ENCODE measurements at places on chromosomes 12 and 14.

- no peak for DNase-seq
These were observed 23.1 kb downstream of the ACVR1B start for GRCh38 chr12:51974646-51975045.

GRCh38 chr14:87873741-87874140, 119.2 kb downstream of the GALC start:
- no peak for DNase-seq

GRCh38 chr12:124525455-124525854, 42.0 kb downstream of the NCOR2 start:
- no peak for DNase-seq

DNA sequence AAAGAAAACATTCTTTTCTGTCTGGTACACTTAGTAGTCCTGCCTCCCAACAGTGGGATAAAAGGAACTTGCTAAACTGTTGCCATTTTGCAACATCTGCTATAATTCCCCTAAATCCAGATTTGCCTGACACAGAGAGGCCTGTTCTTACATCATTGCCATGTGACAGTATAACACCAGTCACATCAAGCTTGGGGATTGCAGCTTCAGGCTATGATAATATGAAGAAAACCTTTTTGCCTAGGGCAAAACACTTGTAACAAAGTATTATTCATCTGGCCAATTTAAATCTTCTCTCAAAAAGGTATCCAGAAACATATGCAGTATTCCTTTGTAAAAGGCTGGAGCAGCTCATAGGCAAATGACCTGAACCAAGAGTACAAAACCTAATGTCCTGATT, 80.9 kb upstream of the OTX2 start:
- no peak for DNase-seq

DNA sequence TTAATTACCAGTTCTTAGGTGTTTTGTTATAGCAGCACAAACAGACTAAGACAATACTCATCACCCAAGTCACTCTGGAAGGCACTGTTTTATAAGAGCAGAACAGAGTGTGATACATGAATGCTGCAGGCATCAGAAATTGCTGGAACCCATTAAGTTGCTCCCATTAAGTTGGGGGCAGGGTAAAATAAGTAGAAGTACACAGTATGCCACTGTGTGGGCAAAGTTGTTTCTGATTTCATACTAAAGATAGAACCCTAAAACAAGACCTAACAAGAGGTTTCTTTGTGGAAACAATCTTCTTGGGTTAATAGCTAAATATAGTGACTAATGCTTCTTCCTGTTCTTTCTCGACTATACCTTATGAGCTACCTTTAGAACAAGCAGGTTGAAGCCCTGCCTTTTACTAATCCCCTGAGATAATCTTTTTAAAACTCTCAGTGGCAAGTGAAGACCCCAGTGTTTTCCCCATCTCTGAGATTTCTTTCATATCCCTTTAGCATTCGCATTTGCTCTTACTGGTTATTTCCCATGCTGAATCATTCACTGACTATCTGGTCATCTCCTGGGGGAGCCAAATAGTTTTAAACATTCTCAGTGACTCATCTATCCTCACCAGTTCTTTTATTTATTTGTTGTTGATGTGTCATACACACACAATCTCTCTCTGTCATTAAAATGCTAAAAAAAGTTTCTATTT, 52.3 kb downstream of the SOCS2 start:
- no peak for DNase-seq

DNA sequence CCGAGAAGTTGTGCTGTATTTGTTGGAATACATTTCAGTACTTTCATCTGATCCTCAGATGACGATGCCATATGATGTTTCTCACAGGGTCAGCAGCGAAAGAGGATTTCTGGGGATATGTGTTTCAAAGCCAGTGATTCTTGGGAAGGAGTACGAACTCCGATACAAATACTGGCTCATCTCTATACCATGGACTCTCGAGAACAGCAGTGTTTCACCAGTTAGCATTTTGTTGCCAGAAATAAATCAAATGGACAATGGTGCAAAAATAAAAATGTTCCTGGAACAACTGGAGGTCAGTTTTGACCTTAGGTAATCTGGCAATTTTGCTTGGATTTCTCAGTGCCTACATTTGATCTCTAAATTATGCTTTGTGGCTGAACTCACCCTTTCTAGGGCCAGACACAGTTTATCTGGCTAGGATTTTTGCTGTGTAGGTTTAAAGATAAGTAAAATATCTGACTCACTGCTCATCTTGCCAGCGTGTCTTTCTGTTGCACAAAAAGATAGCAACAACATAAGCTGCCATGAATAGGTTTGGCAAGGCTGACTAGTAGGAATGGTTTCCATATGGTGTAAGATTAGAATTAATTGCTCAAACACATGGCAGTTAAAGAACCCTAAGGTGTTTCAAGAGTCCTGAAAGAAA, 11.0 kb upstream of the MGP start:
- no peak for DNase-seq

GRCh38 chr12:2283916-2284315, 231.1 kb downstream of the CACNA1C start:
- DNase-seq = no peak

GRCh38 chr14:101862711-101863110, 101.2 kb downstream of the PPP2R5C start:
- no peak for DNase-seq

- no peak for DNase-seq
These were observed 66.2 kb upstream of the PTGR2 start for GRCh38 chr14:73785336-73785833.

- no peak for DNase-seq
These were observed 10.4 kb downstream of the POLE2 start for GRCh38 chr14:49677643-49678042.

DNA sequence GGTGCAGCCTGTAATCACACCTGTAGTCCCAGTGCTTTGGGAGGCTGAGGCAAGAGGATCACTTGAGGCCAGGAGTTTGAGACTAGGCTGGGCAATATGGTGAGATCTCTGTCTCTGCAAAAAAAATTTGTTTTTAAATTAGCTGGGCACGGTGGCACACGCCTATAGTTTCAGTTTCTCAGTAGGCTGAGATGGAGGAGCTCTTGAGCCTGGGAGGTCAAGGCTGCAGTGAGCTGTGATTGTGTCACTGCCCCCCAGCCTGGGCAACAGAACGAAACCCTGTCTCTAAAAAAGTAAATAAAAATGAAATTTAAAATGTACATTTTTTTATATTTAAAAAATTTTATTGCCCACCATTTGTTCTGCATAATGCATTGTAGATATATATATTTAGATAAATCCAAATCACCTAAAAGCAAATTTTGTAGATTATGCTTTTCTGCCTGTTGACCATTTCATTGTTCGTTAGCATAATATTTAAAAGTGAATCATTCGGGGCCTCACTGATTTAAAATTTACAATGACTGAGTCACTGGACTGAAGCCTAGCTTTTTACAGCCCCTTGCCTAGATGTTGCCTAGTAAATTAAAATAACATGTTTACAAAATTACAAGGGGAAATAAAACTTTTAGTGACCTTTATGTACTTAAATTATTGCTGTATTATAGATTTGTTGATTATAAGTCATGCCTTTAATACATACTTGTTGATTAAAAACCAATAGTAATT, 87.9 kb downstream of the USP15 start:
- no peak for DNase-seq

- DNase-seq = no peak
These were observed 61.5 kb upstream of the LRTM2 start for GRCh38 chr12:1758887-1759286.

DNA sequence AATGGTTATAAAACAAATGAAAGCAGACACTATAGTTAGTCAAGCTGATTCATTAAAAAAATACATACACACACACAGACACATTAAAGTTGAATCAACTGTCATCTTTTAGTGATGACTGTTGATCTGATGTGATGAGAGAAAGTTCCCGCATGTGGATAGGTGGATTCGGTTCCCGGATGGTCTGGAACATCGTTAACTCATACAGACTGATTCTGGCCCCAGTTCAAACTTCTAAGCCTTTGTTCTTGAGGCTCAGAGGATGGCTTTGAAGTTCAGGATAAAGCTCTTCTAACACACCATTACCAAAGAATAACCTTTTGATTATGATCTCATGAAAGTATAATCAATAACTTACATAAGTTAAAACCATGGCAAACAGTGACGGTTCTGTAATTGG, 27.5 kb downstream of the WIF1 start:
- DNase-seq = no peak
